ENCODE measurements at places on chromosomes 11 and 22.

- no peak for DNase-seq
These were observed 64.0 kb downstream of the CCDC83 start for GRCh38 chr11:85918910-85919794.

DNA sequence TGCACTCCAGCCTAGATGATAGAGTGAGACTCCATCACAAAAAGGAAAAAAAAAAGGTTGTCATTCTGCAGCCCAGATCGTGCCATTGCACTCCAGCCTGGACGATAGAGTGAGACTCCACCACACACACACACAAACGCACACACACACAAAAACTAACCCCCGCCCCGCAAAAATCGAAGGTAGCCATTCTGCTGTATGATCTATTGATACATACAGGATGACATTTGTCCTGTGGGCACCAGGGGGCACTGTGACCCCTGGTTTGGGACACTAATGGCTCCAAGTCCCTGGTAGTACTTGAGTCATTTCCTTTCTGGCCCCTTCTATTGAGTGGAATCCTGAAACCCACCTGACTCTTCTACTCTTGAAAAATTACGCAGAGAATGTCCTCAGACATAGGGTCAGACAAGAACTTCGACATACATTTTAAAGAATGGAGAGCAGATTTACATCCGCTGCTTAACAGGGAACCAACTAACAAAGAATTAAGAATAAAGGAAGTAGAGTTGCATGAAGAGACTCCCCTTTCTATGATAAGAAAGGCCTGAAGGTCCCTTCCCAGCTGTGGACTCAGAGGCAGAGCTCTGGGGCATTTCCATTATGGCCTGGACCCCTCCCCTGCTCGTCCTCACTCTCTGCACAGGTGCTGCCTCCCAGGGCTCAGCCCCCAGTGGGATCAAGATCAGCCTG, 35.0 kb upstream of the PRAME start:
- no peak for DNase-seq

- DNase-seq, result no peak
These were observed 6.8 kb downstream of the UFD1 start for GRCh38 chr22:19472233-19472632.

DNA sequence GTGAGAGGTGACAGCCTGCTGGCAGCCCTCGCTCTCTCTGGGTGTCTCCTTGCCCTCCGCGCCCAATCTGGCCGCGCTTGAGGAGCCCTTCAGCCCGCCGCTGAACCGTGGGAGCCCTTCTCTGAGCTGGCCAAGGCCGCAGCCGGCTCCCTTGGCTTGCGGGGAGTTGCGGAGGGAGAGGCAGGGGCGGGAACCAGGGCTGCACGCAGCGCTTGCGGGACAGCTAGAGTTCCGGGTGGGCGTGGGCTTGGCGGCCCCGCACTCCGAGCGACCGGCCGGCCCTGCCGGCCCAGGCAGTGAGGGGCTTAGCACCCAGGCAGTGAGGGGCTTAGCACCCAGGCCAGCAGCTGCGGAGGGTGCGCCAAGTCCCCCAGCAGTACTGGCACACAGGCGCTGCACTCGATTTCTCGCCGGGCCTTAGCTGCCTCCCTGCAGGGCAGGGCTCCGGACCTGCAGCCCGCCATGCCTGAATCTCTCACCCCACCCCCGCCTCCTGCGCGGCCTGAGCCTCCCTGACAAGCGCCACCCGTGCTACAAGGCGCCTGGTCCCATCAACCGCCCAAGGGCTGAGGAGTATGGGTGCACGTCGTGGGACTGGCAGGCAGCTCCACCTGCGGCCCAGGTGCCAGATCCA, 1526.1 kb downstream of the FAM181B start:
- DNase-seq, result no peak

- no peak for DNase-seq
These were observed 47.4 kb upstream of the FGF3 start for GRCh38 chr11:69866648-69867047.

DNA sequence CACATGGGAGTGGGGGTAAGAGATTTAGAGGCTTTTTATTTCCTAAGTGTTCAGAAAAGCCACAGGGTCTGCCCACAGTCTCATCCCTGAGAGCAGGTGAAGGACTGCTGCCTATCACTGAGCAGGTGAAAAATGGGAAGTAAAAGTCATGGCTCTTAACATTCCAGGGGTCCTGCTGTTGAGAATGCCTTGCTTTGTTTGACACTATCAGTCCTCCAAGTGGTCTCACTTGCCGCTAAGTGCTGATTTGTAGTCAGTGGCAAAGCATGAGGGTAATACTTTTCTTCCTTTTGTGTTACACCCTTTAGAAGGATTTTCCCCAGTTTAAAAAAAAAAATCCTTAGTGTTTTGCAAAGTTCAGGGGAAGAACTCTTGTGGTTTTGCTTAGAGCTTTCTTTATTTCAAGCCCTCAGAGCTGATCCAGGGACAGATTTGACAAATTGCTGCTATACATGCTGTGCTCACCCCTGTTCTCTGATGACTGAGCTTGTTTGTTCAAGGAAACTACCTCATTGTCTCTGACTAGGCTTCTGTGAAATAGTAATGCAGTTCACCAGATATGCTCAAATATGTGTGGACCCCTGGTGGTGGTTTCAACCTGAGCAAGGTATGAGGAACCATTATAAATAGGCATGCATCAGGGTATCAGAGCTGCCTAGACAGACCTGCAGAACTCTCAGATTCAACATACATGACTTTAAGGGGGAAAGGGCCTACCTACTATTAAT, 141.0 kb downstream of the ARHGAP42 start:
- no peak for DNase-seq

DNA sequence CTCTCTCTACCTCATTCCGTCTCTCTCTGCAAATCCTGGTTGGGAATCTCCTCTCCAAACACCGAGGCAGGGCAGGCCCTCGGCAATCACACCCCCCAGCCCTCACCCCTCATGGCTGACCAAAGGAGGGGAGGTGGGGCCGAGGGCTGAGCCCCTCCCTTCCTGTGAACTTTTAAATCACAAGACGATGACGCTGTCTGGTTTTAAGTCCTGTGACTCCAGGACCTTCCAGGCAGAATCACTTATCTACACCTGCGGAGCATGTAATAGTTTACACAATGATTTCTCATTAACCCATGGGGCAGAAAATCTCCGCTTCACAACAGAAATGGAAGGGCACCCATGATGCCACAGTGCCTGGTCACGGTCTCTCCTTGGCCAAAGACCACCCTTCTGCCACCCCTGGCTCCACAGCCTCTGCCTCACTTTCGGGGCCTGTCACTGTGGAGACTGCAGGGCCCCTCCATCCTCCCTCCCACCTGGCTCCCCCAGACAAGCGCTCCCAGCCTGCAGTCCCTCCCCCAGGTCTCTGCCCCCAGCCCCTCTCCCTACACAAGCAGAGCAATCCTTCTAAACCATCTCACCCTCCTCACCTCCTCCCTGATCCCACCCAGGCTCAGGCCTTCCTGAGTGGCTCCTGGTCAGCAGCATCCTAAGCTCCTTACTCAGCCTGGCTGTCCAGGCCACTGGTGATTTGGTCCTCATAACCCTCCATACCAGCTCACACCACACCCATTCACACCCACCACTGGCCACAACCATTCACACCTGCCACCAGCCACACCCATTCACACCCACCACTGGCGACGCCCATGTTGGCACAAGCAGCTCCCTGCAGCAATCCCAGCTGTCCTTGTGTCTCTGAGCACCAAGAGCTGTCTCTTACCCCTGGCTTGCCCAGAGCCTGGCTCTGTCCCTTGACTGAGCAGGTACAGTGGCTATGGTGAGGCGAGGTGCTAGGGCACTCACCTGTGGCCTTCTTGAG, 30.7 kb upstream of the ARFGAP3 start:
- DNase-seq, result no peak

GRCh38 chr11:57459164-57460021, 935 bp upstream of the RTN4RL2 start:
- DNase-seq, result no peak

- DNase-seq, result no peak
These were observed 303.6 kb downstream of the SBF2 start for GRCh38 chr11:9990221-9990973.

DNA sequence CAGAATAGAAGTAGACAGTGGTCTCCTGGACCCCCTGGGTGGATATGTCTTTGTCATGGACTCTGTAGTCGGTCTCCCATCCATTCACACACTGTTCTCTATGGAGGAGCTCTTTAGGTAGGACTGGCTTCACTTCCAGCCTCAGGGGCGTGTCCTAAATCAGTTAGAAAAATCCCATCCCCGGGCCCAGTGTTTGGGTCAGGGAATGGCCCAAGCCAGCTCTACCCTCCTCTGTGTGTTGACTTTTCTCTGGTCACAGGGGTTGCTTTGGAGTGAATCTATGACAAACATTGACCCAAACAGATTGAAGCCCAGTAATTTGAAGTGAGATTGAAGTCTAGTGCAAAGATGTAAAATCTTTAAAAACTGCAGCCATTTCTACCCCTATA, 34.0 kb downstream of the WEE1 start:
- no peak for DNase-seq

Measured in type B pancreatic cell (in vitro differentiated cells).